ENCODE measurements at places on chromosomes 12 and 14.

DNA sequence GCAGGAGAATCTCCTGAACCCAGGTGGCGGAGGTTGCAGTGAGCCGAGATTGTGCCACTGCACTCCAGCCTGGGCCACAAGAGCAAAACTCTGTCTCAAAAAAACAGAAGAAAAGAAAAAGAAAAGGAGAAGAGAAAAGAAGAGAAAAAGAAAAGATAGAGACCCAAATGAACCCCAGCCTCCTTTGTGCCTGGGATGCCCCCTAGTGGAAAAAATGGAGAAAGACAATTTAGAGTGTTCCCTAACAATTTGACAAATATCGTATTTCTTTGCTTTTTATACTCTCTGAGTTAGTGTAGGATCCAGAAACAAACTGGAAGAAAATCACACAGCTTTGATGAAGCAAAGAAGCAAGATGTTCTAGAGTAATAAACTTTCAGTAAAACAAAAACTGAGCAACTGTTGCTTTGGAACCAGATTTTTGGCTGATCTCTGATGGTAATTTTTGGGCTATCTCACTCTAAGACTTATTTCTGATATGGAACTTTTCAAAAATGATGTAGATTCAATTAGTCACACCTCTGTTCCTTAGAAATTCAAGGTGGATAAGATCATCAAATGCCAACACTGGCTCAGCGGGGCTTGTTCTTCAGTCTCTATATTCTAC is 18.6 kb upstream of the PRKAB1 start:
- DNase-seq, result peak; percentile 38

GRCh38 chr14:101098177-101098576 is 194.7 kb upstream of the RTL1 start:
- DNase-seq, result no peak

GRCh38 chr14:95307402-95308041 is 12.2 kb downstream of the CLMN start:
- DNase-seq, result no peak

- DNase-seq, result no peak
Measured at GRCh38 chr14:20198991-20199390, 8.3 kb downstream of the OR11G2 start.

GRCh38 chr14:72315714-72316113 is 383.5 kb downstream of the RGS6 start:
- DNase-seq, result no peak

DNA sequence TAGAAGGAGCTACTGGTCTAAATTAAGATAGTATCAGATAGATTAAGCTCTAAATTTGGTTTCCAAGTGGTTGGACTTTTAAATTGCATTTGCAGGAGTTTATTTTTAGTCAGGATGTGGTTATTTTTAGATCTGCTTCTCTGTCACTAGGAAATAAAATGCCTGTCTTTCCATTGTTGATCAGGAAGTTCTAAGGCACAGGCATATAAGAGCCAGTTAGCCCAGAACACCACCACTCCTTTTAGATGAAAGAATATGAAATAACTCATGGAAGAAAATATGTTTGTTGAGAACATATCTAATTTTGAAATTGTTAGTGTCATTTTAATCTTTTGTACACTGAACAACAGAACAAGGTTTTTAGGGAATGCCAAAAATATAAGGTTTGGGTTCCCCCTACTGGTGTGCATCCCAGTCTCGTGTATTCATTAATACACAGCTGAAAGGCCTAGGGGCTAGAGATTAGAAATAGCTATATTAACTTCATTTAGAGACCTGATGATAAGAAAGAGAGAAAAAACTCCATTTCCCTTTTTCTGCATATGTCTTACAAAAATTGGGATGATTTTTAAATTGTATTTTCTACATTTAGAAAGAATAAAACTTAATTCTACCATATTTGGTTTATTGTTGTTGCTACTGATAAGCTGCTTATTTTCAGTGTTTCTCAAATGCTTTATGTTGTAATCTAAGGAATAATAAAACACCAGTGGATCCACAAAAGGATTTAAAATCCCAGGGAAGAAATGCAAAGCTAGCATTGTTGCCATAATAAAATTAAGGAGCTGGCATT is 67.2 kb downstream of the RIC8B start:
- peak; percentile 66 for DNase-seq

- peak; percentile 35 for DNase-seq
Measured at GRCh38 chr12:123231931-123232330, 1.0 kb downstream of the MPHOSPH9 start.

GRCh38 chr12:112939761-112940381 is 1.6 kb downstream of the OAS3 start:
- DNase-seq, result no peak

DNA sequence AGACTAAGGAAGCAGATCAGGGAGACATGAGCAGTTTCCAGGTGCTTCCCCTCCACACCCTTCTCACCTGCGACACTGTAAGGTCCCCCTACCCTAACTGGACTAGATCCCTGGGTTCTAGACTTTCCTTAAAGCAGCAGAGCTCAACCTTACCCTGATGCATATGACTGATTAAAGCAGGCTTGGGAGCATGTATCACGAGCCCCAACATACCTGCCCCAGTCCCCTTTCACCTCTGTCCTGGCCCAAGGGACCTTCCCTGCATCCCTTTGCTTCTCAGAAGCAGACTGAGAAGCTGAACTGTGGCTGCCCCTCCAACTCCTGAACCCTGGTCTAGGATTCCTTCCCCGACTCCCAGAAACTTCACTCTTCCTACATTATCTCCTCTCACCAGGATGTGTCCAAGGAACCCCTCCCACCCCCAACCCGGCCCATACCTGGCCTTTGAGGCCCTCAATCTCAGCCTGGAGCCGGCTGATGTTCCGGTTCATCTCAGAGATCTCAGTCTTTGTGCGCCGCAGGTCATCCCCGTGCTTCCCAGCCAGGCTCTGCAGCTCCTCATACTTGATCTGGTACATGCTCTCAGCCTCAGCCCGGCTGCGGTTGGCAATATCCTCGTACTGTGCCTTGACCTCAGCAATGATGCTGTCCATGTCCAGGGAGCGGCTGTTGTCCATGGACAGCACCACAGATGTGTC is 5.4 kb downstream of the KRT8 start:
- no peak for DNase-seq
